ENCODE measurements at places on chromosomes 6 and 20.

- no peak for DNase-seq
Observed at GRCh38 chr6:107968081-107968480, 10.1 kb upstream of the SEC63 start.

DNA sequence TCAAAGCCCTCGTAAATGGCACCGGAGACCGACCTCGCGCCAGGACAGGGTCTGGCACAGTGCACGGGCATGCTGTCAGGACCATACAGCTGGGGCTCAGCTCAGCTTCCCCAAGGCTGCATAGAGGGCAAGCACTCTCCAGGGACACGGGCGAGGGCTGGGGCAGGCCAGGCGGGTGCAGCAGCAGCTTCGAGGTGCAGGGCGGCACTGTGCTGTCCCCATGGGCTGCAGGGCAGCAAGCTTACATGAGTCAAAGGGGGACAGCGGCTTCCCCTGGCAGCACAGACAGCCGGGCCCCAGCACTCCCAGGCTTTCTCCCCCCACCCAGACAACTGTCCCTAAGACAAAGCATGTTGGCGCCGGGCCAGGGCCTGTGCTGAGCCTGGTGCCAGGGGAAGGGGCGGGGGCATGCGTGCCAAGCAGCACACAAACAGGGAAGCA lies 25.7 kb downstream of the PSMG4 start:
- DNase-seq: no peak

GRCh38 chr6:160190973-160191372 lies 67.6 kb downstream of the SLC22A2 start:
- no peak for DNase-seq

DNA sequence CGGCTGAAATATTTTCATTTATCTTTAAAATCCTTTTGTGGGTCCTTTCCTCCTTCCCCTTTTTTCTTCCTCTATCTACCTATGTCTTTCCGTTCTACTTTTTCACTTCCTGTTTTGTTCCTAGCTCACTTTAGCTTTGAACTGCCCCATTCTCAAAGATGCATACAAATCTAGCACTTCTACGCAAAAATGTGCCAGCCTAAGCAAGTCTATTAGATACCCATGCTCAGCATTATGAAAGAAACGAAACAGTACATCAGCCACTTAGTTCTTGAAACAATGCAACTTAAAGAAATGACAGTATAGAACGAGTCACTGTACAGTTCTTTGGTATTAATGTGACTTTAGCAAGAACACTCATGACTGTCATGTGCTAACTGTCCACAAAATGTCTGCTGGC lies 47.3 kb upstream of the MARCKS start:
- DNase-seq: no peak

- DNase-seq: no peak
Observed at GRCh38 chr6:22349051-22349450, 52.2 kb upstream of the PRL start.

DNA sequence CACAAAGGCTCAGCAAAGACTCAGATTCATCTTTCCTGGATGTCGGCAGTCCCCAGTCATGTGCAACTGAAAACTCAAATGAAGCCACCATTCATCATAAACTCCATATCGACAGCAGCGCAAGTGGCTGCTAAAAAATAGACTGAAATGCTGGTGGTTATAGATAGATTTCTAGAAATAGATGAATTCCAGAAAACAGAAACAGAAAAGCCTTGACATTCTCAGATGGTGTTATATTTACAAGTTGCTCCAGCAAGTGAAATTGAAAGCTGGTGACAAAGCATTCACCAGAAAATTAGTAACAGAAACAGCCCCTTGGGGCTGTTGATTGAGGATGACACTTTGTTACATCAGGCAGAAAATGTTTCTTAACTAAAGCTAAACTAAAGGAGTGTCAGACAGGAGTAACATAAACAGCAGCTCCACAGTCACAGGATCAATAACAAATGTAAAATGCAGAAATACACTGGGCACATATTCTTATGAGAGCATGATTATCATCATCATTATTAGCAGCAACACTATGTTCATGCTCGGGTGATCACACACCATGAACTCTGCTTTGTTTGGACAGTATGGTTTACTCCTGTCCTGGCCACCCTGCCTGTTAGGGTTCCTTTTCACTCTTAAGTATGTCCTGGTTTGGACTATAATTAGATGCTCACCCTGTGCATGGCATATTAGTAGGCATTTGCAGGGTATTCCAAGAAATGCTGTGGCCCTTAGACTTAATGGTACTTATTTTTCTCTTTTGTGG lies 36.4 kb upstream of the SLC35F1 start:
- DNase-seq: no peak

DNA sequence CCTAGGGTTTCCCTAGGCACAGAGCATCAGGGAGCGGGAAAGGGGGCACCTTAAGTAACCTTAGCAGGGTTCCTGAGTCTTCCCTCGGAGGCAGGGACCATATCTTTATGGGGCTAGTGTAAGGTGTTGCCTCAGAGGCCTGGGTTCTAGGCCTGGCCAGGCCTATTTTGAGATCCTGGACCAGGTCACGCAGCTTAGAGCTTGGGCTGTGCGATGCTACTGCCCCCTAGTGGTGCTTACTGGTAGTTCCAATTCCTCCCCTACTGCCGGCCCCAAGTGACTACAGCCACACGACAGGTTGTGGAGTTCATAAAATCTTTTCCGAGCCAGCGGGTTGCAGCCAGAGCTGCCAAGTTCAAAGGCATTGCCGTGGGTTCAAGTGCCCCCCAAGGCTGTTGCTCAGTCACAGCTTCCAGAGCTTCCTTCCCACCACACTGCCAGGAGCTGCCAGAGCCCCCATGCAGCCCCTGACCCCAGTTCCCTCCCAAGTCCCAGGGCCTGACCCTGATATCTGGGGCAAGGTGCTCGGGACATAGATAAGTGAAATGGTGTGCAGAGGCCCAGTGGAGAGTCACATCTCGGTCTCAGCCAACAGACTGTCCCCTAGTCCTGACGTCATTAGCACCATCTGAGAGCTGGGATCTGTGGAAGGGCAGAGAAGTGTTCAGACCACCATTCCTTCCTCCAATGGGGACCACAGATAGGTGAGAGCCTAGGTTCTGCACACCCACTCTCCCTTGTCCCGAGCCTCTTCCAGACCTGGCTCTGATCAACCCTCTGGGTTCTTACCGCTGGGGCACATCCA lies 3.3 kb downstream of the LRRC73 start:
- DNase-seq: peak; percentile 74

DNA sequence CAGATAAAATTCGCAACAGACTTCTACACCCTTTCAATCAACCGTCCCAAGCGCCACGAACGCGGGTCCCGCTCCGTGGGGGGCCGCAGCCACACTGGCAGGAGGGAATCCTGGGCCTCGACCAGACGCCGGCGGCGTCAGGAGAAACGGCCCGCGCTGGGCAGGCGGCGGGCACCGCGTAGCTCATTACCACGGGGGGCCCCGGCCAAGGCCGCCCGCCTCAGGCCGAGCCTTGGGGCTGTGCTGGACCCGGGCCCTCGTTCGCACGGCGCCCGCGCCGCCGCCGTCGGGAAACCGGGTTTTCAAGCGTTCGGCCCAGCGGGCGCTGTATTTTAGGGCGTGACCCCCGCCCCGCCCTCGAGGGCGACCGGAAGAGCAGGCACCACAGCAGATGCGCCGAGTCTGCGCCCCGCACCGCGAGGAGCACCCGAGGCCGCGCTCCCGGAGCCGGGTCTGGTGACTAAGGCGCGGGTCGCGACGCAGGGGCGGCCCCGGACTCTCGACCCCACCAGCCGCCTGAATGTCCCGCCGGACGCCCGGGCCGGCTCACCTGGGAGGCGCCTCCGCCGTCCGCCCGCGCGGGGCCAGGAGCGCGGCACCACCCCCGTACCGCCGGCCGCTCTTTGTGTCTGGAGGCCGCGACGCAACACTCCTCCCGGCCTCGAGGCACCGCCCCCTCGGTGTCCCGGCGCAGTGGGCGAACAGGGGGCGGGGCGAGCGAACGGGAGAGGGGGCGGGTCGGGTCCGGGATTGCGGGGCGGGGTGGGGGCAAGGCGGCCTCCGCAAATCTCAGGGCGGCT lies at the start of gene NINL:
Gene NINL (minus strand): TSS at position 627 of the 800 bp plus-strand sequence. CDS start 58,944 bp downstream, outside the sequence.
- peak; percentile 52 for DNase-seq
